ENCODE measurements at places on chromosomes 7 and 10. TPM values are rescaled to one million over a fixed set of nuclear protein-coding genes. Genes with fewer than 3 reads are reported as not detected.

The ANKRD61 gene
- under 0.01 TPM for total RNA-seq

The WNT8B gene
- total RNA-seq, result not detected

The NKX2-3 gene
- 15.1 TPM for total RNA-seq

The CPXM2 gene
- total RNA-seq, result not detected

The MCU gene
- 16.7 TPM for total RNA-seq

The LRRC4 gene
- total RNA-seq, result 0.54 TPM

The USP54 gene
- 11.8 TPM for total RNA-seq

The NXPH1 gene
- not detected for total RNA-seq

The AMPH gene
- not detected for total RNA-seq
